ENCODE measurements at places on chromosomes 7 and 10. TPM values are rescaled to one million over a fixed set of nuclear protein-coding genes. Genes with fewer than 3 reads are reported as not detected.

ZNF467 gene
- polyA plus RNA-seq: 15.0 TPM

BTBD16 gene
- polyA plus RNA-seq: 0.34 TPM

CNPY4 gene
- 22.0 TPM for polyA plus RNA-seq

ACSL5 gene
- polyA plus RNA-seq: 5.6 TPM

SLC18A3 gene
- polyA plus RNA-seq: not detected

ARPC1A gene
- polyA plus RNA-seq: 117 TPM

AKR1D1 gene
- not detected for polyA plus RNA-seq

UCN3 gene
- polyA plus RNA-seq: 1.4 TPM

SFRP5 gene
- 0.22 TPM for polyA plus RNA-seq

ZNF488 gene
- 4.0 TPM for polyA plus RNA-seq

AHR gene
- polyA plus RNA-seq: 3.0 TPM

SRI gene
- polyA plus RNA-seq: 148 TPM

DNA sequence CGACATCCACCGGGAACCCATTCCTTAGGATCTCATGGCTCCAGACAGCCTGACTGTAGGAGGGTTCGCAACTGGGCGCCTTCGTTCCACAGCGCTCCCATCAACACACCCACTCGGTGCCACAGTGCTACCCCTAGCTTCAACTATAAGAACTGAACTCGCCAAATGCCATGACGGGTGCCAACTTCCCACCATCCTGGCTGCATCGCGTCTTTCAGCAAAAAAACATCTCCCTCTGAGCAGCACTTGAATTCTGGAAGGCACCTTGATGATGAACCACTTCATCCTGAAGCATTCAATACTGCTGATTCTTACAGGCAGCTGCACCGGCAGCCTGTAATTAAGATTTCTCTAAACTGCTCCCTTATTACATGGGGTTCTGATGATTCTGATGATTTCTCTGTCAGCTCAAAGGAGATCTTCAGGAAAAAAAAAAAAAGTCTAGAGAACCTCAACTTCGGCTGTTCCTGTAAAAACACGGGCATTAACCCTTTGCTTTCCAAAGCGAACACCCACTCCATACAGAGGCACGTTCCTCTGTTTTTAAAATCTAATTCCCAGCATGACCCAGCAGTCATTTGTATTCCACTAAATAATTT, 1.3 kb downstream of the CYTH3 start:
- no peak for DNase-seq

GRCh38 chr10:131773370-131774343, 127.2 kb upstream of the PPP2R2D start:
- no peak for DNase-seq

GRCh38 chr10:60348982-60349381, 40.7 kb downstream of the ANK3 start:
- DNase-seq: no peak

DNA sequence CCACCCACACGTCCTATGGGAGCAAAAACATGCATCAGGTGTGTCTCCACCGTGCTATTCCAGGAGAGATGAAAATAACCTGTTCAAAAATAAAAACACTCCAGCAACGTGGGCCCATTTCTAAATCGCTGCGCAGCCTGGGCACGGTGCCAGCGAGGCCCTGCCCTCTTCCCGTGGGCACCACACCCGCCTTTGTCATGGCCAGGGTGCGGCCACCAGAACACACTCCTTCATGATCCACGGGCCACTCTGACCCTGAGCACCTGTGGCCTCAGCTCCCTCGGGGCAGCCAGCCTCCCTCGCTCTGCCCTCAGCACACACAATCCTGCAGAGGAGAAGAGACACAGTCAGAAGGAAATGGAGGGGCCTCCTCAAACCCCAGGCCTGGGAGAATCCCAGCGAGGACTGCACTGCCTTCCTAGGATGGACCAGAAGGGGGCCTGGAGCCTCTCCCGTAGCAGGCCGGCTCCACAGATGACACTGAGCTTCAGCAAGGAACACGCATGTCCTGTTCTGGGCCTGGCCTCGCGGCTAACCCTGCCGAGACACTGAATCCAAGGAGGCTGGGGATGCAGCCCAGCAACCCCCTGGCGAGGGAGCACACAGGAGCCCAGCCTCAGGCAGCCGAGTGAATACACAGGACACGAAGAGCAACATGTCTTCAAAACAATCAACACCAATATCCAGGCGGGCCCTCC, 169.0 kb downstream of the MAD1L1 start:
- DNase-seq: no peak

DNA sequence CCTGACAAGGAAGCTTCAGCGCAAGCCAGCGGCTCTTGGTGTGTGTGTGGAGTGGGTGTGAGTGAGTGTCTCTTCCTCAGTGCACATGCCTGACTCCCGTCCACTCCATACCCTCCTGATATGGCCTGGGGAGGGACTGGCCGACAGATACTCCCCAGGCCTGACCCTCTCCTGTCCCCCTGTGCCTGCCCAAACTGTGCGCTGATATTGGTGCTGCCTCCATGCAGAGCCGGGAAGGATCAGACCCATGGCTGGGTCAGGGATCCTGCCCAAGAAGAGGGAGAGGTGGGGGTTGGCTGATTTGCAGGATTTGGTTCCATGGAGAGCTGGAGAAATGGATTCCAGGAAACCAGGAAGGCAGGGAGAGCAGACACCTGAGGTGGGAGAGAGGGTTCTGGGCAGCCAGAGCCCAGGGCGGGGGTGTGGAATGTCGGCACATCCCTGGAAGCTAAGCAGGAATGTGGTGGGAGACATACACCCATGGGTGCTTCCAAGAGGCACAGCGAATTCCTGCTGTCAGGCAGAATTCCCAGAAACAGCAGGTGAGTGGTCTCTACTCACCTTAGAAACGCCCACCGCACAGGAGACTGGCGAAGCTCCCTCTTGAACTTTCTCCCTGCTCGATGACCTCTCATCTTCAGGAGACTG, 6.3 kb downstream of the CALML5 start:
- peak; percentile 32 for DNase-seq

DNA sequence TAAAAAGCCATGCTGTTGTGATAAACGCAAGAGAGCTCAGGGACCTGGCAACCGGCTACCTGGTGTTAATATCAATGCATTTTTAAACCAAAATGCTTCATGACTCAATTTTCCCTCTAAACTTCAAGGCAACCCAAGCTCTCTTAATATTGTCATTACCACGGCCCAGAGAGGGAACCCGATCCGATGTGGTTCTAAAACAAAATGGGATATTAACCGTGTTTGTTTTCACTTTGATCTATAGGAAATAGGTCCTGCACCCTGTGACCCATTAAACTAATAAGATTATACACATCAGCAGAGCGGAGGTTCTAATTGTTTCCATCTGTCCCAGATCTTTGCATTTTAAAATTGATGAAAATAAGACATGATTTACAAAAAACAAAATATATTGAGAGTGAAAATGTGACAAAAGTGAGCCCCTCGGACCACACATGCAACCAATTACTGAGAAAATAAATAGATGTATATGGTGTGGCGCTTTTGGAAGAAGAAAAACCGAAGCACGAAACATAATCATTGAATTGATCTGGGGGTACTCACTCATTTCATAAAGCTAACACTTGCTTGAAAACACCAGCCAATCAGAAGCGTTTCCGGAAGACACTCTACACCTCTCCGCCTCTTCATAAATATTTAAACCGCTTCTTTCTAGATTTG, 290.3 kb upstream of the NFE2L3 start:
- no peak for DNase-seq

DNA sequence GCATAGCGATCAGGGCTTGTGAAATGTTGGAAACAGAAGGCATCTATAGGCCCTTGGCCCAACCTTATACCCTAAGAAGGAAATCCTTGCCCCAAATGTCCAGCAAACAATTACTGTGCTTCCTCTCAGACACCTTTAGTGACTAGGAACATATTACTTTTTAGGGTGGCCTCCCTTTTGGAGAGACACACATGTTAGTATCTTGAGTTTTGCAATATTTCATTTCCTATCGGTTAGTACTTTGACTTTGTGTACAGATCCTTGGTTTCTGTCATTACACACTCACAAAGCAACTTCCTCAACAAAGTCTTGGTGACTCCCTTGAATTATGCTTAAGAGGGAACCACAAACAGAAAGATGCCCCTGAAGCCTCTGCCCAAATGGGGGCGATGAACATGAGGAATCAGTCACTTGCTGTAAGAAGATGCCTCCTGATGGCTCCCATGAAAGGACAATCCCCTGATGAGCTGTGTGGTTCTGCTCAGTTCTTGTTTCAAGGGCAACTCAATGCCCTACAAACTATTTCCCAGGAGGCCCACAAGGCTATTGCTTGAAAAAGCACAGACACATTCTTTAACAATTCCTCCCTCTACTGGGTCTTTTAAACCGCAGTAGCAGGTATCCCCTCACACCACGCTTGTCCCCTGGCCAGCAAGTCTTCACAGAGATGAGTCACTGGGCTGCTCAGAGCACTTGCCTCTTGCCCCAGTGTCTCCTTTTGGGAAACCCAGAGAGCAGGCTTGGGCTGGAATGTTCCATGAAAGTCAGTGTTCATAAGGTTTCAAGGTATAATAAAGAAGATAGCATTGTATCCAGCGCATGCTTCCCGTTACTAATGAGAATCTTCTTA, 196.2 kb downstream of the FANK1 start:
- no peak for DNase-seq

- DNase-seq: peak; percentile 56
Measured at GRCh38 chr10:77494327-77494726, 143.3 kb downstream of the KCNMA1 start.

DNA sequence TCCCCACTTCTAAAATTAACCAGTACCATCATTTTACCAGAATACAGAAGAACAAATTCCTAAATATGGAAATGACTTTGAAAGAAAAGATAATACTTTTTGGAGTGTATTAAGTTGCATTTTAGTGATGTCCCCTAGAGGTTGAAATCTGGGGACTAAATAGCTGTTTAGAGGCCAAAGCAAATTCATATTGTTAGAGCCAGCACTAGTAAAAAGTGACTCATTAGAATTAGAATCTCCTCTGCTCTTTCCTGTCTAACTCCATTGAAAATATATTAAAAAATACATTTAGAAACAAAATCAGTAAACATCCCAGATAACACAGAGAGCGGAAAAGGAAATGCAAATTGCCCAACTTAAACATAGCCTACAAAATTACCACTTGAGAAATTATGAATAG, 1189.6 kb upstream of the C7orf33 start:
- no peak for DNase-seq

DNA sequence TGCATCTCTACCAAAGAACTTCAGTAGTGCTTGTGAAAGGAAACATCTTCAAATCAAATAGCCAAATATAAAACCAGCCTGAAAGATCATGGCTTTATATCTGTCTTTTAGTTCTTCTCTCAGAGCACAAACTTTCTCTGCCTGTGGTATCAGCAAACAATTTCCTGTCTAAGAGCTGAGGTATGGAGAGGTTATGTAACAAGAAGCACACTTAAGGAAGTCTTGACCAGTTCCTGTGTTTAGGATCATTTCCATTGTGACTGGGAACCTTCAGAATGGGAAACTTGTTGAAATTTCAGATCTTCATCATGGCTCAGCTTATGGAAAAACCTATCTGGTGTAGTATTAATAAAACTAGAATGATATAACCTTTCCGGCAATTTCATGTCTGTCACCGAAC, 148.8 kb downstream of the MBL2 start:
- DNase-seq: no peak

GRCh38 chr7:118918556-118918955, 694.1 kb downstream of the ANKRD7 start:
- no peak for DNase-seq

DNA sequence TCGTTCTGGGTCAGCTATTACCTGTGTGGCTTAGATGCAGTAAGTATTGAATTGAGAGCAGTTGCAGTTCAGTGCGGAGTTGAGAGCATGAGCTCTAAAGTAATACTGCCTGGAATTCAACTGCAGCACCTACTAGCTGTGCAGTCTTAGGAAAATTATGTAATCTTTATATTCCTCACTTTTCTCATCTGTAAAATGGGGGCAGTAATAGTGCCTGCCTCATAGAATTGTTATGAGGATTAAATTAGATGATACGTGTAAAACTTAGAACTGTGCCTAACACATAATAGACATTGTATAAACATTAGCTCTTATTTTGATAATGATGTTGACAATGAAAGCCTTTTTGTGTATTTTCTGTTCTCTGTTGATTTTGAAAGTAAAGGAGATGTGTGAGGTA, 330.0 kb downstream of the GPR158 start:
- DNase-seq: no peak
